ENCODE measurements at places on chromosomes 5 and 9.

GRCh38 chr9:96721731-96722429 is 56.0 kb downstream of the ZNF510 start:
- DNase-seq, result no peak

DNA sequence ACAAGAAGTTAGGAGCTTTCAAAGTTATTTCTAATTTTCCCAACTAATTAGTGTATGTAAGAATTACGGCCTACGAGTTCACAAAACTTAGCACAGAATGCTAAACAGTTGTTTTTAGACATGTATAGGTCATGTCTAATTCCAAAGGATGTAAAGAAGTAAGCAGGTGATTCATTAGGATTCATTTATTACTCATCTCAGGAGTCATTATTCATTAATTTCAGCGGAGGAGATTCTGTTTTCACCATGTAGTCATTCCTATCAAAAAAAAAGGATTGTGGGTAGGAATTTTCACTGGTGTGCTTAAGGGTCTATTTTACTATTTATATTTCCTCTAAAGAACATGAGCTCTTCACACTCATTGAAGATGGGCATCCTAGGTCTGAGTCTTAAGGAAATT is 532.2 kb downstream of the ACTL7B start:
- DNase-seq, result no peak

DNA sequence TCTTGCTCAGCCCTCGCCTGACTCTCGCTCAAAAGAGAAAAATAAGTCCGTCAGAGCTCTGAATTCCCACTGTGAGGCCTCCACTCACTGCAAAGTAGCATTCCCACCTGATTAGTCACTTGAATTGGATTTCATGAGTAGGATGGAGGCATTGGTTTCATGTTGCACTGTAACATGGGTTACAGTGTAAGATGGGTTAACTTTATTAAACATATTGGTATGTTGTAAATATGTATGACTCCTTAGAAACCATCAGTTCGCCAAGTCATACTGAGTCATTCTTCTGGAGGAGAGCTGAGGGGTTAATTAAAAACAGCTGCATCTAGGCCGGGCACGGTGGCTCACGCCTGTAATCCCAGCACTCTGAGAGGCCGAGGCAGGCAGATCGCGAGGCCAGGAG is 93.8 kb upstream of the BNC2 start:
- DNase-seq, result no peak

- no peak for DNase-seq
These were observed 153.3 kb upstream of the IZUMO3 start for GRCh38 chr9:24698881-24699518.

GRCh38 chr9:8534828-8535227 is 735.2 kb upstream of the DMAC1 start:
- no peak for DNase-seq

GRCh38 chr5:25891691-25892090 is 1146.7 kb downstream of the CDH9 start:
- no peak for DNase-seq

DNA sequence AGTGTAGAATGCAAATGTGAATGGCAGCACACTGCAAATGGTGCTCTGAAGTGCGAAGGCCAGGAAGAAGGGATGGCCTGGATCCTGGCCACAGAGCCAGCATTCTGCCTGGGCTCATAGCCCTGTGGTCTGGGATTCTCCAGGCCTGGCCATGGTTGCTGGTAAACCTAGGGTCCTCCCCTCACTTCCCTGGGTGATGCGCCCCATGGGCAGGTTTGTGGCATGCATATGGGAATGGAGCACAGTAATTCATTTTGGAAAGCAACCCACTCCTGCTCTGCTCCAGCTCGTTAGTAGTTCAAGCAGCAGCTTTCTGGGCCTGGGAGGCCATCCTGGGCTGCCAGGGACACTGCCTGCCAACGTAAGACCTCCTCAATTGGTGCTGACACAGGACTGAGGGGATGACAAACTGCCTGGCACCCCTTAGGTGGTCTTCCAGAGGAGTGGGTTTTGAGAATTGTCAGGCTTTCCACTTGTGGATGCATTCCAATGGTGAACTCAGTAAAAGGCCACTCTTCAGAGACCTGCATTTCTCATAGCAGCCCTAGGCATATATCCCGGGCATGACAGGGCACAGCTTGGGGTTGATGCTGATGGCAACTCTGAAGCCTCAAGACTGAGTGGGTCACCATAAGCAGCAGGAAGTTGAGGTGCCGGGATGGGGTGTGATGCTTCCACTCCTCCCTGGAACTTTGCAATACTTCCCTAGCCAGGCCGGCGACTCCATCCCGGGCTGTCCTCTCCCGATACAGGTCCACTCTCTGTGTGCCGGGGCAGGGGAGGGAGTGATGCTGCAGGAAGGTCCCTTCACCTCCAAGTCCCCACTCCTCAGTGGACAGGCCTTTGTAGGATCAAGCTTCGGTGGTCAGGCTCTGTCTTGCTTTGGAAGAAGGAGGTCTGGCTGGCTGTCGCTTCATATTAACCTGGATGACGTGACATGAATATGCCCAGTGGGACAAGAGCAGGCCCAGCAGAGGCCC is 1.2 kb upstream of the SLC25A48 start:
- DNase-seq, result no peak

DNA sequence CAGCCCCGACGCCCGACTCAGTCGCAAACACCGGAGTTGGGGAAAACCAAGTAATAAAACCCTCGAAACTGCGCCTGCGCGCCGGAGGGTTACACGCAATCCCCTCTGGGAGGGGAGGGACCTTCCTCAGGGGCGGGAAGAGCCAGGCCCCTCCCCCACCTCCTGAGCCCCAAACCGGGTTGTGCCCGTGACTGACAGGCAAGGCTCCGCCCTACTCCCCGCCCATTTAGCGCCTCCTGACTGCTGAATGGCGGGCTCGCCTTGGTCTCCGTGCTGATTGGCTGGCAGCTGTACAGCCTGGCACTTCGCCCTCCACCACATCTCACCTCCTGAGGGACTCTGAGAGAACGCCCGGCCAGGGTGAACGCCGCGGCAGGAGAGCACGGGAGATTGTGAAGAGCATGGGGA is at the start of gene PRDM9:
Gene PRDM9 (plus strand): TSS at position 332 of the 408 bp plus-strand sequence. CDS start 1,425 bp downstream, outside the sequence.
- peak; percentile 0 for DNase-seq

DNA sequence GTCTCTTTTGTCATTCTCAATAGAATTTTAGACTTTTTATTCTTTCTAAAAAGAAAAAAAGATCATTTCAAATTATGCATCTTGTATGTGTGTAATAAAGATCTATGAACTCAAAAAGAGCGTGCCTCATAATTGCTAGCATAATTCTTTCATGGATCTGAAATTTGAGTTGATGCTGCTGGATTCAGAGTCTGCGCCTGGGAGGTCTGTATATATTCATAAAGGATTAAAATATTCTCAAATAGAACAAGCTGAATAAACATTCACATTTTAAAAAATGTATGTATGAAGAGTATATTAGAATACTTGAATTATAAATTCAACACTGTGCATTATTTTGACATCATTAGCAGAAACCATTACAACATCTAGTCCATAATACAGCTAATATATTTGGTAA is 297.8 kb upstream of the GRAMD2B start:
- no peak for DNase-seq

GRCh38 chr5:94017579-94017978 is 276.2 kb upstream of the POU5F2 start:
- no peak for DNase-seq

GRCh38 chr9:112142420-112142819 is 32.7 kb downstream of the SUSD1 start:
- no peak for DNase-seq

DNA sequence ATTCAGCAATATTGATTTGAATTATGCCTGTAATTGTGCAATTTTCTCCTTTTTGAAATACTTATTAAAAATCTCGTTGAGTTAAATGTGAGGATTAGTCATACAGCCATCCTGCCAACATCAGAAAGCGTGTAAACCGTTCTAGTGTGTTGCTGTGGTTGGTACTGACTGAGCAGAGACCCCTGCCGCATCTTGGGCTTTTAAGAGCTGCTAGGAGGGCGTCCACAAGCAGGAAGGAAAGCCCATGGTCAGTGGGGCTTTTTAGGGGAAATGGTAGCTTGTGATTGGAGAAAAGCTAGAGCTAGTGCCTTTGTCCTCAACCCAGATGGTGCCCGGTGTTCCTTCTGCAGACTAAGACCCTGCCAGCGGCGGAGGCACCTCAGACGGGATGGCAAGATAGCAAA is 1.3 kb downstream of the SDHA start:
- no peak for DNase-seq
